Hepatic stellate cell (primary cell): ENCODE measurements at places on chromosomes 3 and 15.

- DNase-seq = no peak
These were observed 379.7 kb downstream of the SQOR start for GRCh38 chr15:46014532-46014931.

DNA sequence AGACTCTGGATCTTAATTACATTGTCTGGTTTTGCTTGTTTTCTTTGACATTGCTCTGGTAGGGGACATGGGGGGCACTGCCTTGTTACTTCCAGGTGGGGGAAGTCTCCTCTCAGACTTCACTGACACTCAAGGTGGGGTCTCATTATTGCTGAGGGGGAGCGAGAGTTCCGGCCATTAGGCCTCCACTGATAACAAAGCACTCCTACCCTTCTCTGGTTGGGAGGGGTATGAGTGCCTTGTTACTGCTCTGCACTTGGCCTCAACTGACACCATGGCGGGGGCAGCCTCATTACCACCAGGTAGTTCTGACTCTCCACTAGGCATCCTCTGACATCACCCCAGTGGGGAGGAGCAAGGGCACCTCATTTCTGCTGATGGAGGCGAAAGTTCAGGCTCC, 25.7 kb downstream of the SH3GL3 start:
- no peak for DNase-seq

DNA sequence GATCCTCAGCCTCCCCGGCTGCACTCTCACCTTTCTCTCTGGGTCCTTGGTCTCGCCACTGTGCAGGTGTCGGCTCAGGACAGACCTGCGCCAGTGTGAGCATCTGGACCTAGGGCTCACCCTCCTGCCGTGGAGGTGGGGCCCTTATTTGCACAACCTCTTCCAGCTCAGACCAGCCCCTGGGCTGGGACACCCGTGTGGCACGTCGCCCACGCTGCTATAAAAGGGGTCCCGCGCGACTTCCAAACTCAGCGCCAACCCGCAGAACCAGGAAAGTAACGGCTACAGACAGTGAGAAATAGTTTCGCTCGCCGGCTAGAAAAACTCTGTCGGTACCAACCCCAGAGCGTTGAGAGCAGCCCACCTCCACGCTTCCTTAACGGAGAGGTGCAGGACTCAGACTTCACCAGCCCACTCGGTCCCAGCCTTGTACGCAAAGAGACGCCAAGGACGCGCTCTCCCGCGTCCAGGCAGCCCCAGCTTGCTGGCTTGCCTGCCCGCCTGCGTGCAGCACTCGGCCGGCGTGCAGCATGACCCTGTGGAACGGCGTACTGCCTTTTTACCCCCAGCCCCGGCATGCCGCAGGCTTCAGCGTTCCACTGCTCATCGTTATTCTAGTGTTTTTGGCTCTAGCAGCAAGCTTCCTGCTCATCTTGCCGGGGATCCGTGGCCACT, at the start of the genes DUOX2 and DUOXA2:
Gene DUOX2, minus strand, starts transcription at position 97 of the 675 bp plus-strand sequence. CDS start 761 bp downstream, outside the sequence.
Gene DUOXA2, plus strand, starts transcription at position 251 of the 675 bp plus-strand sequence. Its CDS starts 280 bp downstream, at position 531.
- DNase-seq = no peak

- DNase-seq = no peak
These were observed 27.5 kb downstream of the SQOR start for GRCh38 chr15:45662375-45662774.

DNA sequence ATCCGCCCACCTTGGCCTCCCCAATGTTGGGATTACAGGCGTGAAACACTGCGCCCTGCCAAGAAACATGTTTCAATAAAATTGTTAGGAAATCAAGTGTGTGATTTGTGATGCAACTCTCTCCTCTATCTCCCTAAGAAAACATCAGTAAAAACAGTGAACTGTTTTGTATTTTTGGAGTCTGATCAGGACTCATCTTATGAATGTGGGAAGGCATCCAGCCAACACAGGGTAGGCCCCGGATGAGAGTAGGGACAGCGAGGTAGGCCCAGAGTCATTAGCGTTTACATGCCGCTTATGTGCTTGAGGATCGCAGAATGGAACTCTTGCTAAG, 884 bp upstream of the GLYCTK start:
- DNase-seq = no peak

DNA sequence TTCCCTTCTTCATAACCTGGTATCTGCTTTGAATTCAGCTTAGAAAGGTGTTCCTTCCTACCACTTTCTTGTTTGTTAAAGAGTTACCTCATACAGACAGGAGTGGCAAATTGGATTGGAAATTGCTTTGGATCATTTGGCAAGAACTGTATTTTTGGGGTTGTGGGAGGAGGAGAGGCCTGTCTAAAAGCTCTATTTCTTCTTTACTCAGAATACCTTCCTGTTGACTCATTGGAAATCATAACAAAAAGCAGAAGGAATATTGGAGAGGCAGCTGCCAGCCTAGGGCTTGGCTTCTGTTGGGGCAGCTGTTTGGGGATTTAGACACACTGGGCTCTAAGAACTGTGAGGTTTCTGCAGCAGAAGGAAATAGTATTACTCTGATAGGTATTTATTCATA, 14.2 kb downstream of the IQGAP1 start:
- peak; percentile 50 for DNase-seq

DNA sequence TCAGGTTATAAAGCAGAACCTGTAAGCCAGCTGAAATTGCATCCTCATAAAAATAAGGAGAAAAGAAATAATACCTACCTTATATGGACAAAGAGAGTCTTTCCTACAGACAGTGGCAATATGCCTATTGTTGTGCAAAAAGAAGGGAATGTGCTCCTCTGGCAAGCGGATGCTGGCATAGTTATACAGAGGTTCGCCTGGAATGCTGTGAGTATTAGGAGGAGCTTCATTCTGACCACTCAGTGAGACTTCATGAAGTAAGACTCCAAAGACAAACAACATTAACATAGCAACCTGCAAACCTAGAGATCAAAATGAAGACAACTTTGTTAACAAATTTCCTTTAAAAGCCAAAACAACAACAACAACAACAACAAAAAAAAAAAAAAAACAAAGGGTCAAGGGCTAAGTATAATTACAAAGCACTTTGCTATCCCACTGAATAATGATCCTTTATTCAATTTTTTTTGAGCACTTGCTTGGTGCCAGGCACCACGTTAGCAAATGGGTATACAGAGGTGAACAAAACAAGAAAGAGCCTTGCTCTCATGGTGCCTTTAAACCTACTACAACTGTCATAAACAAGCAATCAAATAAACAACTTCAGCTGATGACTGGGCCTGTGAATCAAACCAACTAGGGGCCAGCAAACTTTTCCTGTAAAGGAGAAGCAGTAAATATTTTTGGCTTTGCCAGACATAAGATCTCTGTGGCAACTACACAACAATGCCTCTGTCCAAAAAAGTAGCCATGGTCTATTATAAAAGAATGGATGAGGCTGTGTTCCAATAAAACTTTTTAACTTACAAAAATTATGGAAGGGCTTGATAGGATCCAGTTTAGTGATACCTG, 3.7 kb downstream of the EOGT start:
- no peak for DNase-seq

DNA sequence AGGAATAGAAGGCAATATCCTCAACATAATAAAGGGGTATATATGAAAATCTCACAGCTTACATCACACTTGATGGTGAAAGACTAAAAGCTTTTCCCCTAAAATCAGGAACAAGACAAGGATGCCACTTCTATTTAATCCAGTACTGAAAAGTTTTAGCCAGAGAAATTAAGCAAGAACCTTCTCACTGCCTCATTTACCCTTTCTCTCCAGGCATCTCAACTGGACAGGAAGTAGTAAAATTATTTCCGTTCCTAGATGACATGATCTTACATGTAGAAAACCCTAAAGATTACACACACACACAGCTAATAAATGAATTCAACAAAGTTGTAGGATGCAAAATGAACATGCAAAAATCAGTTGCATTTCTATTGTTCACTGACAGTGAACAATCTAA, 11.2 kb downstream of the SCAP start:
- no peak for DNase-seq
